Fibroblast of skin of back (primary cell): ENCODE measurements at places on chromosomes 7 and 10.
A peak's percentile ranks its signal among the peaks of the same experiment; 100 is the strongest.

DNA sequence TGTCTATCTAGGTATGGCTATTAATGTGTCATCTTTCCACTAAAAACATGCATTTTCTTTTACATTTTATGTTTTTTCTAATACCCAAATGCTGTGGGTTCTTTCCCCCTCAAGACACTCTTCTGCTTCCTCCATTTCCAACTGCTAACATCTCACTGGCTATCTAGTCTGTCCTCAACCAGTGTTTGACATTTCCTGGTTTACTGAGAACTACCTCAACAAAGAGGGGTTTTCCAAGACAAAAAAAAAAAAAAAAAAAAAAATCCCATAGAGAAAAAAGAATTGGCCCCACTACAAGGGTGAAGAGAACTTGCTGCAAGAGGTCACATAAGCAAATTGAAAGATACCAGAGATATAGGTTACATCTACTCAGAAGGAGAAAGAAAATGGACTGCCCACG lies 359.7 kb downstream of the CRPPA start:
- DNase-seq, result no peak

- no peak for DNase-seq
Measured at GRCh38 chr10:1089017-1089689, 33.0 kb downstream of the WDR37 start.

- DNase-seq, result no peak
Measured at GRCh38 chr10:123721441-123722049, 55.4 kb downstream of the GPR26 start.

DNA sequence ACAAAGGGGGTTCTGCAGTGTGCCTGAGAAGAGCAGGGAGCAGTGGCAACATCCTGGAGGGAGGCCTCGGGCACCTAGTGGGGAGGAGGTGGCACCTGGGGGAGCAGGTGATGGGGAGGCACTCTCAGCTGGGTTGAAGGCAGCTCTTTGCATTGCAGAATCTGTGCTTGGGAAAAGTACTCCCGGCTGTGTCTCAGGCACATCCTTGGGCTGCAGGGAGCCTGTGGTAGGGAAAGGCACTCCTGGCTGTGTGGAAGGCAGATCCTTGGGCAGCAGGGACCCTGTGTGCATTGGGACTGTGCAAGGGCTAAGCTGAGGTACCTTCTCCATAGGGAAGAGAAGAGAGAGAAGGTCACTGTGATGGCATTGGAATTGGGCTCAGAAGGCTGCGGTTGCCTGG lies 52.8 kb upstream of the ANTXRL start:
- DNase-seq, result no peak

- DNase-seq, result no peak
Measured at GRCh38 chr10:52570490-52570889, 202.1 kb downstream of the MBL2 start.

- DNase-seq, result no peak
Measured at GRCh38 chr7:3937605-3938004, 636.6 kb downstream of the SDK1 start.

GRCh38 chr10:98367604-98368451 lies 47.2 kb downstream of the PYROXD2 start:
- DNase-seq, result no peak

GRCh38 chr10:106158241-106158640 lies 1006.3 kb downstream of the SORCS1 start:
- peak; percentile 21 for DNase-seq

DNA sequence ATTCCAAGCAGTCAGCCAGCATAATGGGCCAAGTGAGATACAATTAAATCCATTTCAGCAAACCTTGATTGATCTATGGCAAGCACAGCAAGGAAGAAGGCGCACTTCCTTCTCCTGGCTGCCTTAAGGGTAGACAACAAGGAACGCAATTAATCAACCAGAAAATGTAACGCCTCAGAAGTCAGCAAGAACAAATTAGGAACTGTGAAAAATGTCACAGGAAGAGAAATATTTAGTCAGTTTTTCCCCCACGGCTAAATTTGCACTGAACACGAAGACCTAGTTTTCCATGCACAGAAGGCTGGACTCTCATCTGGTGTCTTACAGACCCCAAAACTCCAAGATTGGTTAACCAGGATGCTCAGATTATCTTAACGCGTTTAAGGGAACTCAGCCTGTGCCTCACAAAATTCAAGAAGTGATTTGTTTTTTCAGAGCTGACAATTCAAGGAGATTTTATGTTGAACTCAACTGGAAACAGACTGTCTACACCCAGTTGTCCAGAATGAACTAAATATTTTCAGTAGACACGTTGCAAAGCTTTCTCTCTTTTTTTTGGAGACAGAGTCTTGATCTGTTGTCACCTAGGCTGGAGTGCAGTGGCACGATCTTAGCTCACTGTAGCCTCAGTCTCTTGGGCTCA lies 14.2 kb downstream of the SNX8 start:
- no peak for DNase-seq

DNA sequence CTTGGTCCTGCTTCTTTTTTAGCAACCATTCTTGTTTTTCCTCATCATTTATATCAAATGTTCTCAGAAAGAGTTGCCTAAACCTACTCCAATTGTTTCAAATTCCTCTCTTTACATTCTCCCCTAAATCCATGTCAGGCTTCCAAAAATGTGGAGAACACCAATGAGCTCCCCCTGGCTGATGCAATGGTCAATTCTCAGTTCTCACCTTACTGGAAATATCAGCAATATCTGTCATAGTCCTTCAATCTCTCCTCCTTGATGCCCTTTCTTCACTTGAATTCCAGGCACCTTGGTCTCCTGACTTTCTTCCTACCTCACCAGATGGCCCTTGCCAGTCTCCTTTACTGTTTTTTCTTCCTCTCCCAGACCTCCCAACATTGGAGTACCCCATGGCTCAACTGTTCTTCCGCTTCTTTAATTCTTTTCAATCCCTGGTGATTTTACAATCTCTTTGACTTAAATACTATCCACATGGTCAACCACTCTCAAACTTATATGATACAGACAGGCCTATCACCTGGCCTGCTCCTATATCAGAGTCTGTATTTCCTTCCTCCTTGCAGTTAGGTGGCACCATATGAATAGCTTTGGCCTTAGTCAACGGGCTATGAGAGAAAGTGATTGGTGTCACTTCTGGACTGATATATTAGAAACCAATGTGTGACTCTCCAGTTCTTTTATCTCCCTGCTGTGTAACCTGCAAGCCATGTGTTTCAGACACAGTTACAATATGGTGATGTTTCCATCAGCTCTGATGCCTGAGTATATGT lies 47.4 kb upstream of the CAV2 start:
- no peak for DNase-seq

DNA sequence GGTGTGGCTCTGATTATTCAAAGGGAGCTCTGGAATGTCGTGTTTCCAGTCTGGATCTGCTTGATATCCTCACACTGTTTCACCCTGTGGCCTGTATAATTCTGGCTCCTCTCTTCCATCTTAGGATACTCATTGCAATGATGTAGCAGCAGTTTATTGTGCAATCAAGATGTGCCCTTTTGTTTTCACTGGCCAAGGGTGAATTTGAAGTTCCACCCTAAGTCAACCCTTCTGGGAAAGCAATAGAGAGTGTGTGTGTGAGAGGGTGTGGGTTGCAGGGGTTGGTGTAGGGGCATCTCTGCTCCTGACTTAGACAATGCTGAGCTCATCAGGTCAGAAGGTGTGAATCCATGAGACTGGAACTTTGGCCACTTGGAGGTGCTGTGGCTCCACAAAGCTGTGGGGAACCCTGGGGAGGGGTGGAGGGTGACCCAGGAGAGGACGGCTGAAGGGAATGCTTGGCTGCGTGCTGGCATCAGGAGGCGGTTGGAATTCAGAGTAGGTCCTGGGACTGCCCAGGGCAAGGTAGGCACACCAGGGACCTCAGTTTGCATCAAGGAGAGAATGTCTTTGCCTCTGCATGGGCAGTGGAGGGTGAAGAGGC lies 118.0 kb upstream of the PRSS58 start:
- peak; percentile 24 for DNase-seq

GRCh38 chr10:86958116-86958900 lies at the start of gene SNCG:
Gene SNCG, plus strand, starts transcription at chr10:86958599. Its CDS starts 99 bp downstream, at chr10:86958698.
- DNase-seq, result no peak

- DNase-seq, result no peak
Measured at GRCh38 chr10:93096901-93097300, 23.2 kb downstream of the CYP26A1 start.

DNA sequence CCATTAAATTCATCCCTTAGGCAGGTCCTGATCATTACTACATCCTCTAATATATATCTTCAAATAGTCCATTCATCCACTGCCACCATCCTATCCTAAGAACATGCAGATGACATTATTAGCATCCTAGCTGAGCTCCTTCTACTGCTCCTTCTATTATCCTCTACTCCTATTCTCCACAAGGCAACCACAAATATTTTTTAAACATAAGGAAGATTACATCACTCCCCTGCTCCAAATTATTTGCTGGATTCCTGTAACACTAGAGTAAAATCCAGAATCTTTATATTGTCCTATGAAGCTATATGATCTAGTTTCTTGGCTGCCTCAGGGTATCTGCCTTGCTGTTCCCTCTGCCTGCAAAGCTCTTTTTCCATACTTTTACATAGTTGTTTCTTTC lies 176.3 kb upstream of the SLC26A5 start:
- DNase-seq, result peak; percentile 41

- DNase-seq, result no peak
Measured at GRCh38 chr7:89477991-89478390, 676.3 kb upstream of the STEAP1 start.

DNA sequence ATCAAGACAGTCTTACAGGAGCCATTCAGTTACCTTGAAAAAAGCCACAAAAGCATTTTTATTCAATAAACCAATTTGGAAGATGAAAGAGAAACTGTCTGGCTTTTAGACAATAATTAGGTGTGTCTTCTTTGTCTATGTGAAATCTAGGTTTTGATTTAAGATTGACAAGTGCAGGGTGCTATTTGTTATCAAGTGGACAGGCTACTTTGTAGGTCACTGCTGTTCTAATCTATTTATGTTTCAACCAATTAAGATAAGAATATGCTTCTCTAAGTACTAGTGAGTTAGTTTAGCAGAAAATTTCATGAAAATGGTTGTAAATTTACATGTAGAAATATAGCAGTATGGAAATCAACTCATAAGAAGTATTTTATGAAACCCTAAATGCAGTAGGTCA lies 177.5 kb downstream of the CACNA2D1 start:
- DNase-seq, result no peak

DNA sequence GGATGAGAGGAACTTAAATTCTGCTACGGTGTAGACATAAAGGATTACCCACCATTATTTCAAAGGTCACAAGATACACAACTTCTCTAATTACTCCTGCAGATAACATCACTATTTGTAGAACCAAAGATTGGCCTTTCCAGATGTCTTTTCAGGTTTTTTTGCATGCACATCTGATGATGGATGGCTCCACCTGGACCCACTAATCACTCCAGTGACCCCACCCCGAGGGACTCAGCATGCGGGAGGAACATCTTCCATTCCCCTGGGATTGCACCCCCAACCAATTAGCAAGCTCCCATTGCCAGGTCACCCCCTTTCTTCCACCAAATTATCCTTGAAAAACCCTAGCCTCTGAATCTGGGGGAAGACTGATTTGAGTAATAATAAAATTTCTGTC lies 608.9 kb downstream of the CNTNAP2 start:
- no peak for DNase-seq

- DNase-seq, result peak; percentile 18
Measured at GRCh38 chr10:93222211-93222754, 148.6 kb downstream of the CYP26A1 start.

DNA sequence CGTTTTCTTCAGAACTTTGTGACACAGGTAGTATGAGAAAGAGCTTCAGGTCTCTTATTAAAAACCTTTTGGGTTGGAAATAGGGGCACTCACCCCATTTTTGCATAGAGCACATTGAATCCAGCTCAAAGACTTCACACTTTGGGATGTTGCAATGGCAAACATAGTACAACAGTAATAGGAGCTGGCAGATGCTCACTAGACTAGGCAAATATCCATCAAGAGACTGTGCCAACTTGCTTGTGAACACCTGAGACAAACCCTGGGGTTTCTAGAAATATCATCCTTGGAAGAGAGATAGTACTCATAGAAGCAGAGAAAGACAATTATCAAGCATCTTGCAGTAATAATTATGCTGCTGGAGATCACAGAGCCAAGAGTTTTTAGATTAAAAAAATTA lies 280.0 kb downstream of the CACNA2D1 start:
- no peak for DNase-seq

DNA sequence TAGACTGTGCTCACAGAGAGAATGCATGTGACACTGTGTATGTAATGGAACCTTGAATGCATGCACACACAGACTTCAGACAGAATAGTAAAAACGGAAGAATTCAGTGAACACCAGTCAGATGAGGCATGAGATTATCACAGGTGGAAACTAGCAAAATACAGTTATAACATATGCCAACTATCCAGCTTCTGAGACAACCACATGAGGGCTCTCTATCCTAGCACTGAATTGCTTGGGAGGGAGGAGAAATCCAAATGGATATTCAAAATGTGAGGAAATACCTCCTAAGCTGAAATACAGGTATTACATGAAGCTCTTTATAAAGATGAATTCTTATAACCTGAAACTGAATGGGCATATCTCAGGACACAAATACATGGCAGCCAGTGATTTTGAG lies 30.6 kb downstream of the GARS1 start:
- DNase-seq, result no peak

DNA sequence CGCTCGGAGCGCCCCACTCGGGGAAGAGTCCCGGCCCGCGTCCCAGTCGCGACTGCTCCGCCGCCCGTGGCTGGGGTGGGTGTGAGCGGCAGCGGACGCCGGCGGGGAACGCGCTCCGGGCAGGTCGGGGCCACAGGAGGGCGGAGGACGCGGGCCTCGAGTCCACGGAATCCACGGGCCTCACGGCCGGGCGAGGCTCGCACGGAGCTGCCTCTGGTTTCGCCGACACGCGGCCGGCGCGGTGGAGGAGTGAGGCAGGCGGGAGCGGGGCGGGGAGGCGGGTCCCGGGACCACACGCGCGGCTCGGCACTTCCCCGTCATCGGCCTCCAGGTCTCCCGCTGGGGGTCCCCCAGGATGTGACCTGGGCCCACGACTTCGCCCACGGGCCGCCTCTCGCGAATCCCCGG lies 533 bp upstream of the NKX6-2 start:
- no peak for DNase-seq

DNA sequence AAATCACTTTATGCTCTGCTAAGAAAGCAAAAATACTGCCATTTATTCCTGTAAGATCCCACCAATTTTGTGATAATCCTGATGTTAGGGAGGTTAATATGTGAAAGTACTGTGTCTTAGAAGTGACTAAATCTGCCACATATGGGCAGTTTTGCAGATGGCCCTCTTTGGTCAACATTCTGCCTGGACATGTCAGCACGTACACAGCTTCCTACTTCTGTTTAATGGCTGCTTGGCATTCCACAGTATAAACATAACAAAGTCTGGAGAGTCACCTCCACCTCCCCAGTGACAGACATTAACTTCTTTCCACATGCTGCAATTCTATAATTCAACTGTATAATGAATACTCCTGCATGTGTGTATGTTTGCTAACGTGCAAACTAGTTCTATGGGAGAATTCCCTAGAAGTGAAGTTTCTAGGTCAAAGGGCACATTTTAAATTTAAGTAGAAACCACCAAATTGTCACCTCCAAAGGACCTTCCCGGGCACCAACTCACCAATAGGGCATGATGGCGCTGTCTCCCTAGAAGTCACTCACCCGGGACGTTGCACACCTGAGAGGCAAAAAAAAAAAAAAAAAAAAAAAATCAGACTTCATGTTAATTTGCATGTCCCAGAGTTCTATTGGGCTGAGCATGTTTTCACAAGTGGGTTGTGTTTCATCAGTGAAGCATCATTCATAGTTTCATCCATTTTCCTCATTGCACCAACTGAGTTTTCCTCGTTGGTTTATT lies 38.9 kb downstream of the MKI67 start:
- DNase-seq, result no peak
